ENCODE measurements at places on chromosomes 3 and 15. TPM values are rescaled to one million over a fixed set of nuclear protein-coding genes. Genes with fewer than 3 reads are reported as not detected.
A peak's percentile ranks its signal among the peaks of the same experiment; 100 is the strongest.

DNA sequence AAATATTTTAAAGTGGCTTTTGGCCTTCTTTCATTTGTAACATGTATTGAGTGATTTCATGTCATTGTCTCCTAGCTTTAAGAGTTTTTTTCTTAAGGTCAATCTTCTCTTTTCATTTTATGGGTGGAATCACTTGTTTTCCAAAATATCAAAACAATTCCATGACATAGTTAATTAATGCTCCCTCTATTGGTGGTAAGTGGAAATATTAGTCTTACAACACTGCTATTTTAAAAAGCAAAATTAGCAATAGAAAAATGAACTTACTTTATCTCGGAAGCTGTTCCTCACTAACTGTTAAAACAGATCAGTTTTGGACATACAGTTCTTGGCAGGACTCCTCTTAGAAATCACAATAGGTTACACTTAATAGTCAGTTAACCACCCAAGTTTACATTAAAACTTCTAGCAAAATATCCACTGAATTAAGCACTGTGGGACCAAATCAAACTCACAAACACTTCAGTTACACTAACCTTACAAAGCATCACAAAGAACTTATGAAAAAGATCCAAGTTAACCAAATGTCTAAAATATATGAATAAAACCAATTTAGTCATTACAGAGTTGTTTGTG, 42.4 kb downstream of the TIGIT start:
- DNase-seq, result no peak

- peak; percentile 83 for DNase-seq
Observed at GRCh38 chr15:29821416-29822099, 710 bp downstream of the TJP1 start.

- no peak for DNase-seq
Observed at GRCh38 chr15:99911816-99912215, 178.6 kb upstream of the LYSMD4 start.

NR2E3 gene
- not detected for total RNA-seq

DNA sequence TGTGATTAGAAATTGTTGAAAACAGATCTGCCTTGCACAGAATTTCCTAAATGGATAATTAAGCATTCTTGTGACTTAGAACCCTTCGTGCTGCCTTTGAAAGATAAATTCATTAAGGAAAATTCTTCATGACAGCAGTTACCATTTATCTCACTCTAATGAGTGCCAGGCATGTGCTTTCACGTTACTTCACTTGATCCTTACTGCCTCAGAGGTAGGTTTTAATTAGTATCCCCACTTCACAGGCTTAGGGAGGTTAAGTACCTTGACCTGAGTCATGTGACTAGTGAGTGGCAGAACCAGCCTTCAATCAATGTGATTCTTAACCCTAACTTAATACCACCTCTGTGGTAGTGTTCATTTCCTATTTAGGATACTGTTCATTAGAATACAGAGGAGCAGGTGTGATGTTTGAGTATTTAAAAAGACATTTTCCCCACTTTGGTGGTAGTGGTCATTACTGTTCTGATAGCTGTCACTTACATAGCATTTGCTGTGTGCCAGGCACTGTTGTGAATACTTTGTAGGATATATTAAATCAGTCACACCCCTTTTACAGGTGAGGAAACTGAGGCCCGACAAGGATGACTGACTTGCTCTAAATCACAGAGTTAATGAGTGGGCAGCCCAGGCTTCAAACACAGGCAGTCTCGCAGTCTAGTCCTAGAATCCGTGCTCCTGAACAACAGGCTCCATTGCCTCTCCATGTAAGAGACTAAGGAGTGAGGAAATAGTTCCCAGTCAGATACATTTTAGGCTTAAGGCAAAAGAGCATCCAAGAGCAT, 57.9 kb downstream of the RLBP1 start:
- no peak for DNase-seq

DNA sequence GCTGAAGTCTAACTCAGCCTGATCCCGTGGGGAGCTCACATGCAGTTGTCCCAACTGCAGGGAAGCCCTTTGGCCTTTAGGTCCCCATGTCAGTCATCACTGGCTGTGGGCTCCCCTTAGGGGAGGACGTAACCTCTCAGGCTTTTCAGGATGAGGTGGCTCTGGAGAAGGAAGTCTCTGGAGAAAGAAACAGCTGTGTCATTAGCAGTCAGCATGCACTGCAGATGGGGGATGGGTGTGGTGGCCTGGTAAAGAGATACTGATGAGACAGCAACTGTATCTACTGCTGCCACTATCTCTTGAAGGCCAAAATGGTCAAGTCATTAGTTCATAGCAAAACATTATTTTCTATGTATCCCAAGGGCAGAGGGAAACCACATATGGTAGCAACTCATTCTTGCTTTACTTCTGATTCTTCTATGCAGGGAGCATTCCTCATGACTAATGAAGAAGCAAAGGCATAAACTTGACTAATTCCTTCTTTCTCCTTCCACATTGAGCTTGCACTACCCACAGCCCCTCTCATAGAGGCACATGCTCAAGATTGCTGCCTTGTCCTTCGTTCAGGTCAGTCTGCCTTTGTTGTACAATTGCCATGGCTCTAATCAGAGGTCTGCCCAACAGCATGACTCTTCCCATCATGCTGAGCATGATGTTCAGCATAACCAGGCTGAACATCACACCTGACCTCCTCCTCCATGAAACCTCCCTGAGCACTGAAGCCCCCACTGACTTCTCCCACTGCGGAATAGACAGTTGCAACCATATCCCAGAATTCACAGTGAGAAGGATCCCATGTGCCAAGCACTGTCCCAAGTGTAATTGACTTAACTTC, 47.8 kb upstream of the TMEM158 start:
- DNase-seq, result no peak

DNA sequence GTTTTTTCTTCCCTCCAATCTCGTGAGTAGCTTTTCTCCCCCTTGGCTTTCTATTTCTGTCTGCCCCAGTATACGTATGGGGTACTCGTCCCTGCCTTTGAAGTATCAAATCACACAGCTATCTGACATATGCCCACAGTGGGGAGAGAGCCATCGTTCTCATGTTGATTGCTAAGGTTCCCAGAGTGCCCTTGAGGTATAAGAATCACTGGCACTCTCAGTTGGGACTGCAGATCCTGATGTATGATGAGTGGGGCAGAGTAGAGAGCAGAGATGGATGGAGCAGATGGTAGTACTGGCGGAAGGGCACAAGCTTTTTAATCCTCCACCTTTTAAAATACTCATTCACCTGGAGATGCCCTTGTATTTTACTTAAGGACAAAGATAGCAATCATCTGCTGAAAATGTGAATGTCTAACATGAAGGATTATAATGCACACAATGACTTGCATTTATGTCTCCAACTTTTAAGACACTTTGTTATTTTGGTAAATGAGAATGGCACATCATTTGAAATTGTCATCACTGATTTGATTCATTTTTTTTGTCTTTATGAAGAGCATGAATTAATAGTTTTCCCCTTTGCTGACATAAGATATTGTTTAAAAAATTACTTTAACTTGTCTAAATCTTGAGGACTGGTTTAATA, 239.6 kb downstream of the NR1D2 start:
- DNase-seq, result no peak

All from heart right ventricle (tissue), 16 donors.